ENCODE measurements at places on chromosomes 1 and 21.

- DNase-seq = peak; percentile 53
Observed at GRCh38 chr1:66395202-66396061, 138.5 kb upstream of the SGIP1 start.

DNA sequence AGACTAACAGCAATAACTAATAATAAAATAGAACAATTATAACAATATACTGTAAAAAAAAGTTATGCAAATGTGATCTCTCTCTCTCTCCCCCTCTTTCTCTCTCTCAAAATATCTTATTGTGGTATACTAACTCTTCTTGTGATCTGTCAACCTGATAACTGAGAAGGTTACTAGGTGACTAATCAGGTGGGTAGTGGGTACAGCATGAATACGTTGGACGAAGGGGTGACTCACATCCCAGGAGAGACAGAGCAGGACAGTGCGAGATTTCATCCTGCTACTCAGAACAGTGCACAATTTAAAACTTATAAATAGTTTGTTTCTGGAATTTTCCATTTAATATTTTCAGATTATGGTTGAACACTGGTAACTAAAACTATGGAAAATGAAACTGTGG is 257.5 kb downstream of the LRRC40 start:
- DNase-seq = peak; percentile 12

DNA sequence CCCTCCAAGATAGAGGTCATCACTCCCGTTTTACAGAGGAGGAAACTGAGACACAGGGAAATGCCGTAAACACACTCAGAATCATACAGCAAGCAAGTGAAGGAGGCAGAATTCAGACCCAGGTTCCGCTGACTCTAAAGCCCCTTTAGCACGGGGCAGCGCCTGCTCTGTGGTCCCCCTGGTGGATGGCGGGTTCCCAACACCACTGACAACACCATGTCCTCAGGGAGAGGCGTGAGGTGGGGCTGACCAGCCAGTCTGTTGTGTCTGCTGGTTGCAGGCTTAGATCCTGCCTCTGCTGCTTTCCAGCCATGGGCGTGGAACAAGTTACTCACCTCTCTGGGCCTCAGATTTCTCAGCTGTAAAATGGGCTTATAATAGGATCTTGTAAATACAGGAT is 617.3 kb downstream of the MATN1 start:
- DNase-seq = peak; percentile 37

DNA sequence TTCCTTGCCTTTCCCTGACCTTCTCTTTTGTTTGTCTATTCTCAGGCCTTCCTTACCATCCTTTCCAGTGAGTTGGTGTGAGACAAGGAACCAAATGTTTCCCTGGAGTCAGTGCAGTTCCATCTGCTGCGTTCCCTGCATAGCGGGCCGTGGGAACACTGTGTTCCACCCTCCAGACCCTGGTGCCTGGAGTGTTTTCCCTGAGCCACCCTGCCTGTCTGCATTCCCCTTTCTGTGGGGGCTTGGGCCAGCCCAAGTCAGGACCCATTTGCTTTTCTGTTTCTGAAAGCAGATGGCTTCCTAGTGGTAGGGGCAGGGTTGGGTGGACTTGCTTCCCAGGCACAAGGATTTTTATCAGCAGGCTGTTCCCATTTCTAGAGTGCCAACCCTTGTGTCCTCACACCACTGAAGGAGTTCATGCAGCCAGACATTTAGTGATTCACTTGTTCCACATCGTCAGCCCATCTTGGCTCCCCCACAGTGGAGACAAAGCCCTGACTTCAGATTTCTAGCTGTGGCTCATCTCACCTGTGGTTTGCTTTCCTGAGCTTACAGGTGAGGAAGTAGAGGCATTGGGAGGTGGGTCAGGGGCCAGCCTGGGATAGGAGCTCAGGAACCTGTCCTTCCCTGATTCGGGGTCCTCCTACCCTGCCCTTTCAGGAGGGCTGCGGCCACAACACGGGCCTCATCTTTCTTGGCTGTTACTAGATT is 14.1 kb upstream of the MYOG start:
- no peak for DNase-seq

DNA sequence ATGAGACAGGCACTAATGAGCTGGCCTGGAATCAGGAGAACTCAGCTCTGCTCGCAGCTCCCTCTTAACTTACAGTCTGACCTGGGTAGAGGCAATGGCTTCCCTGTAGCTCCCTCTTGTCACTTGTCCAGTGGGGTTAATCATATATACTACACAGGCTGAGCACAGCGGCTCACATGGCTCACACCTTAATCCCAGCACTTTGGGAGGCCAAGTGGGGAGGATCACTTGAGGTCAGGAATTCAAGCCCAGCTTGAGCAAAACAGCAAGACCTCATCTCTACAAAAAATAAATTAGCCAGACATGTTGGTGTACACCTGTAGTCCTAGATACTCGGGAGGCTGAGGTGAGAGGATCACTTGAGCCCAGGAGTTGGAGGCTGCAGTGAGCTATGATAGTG is 4.2 kb downstream of the S100A6 start:
- no peak for DNase-seq

DNA sequence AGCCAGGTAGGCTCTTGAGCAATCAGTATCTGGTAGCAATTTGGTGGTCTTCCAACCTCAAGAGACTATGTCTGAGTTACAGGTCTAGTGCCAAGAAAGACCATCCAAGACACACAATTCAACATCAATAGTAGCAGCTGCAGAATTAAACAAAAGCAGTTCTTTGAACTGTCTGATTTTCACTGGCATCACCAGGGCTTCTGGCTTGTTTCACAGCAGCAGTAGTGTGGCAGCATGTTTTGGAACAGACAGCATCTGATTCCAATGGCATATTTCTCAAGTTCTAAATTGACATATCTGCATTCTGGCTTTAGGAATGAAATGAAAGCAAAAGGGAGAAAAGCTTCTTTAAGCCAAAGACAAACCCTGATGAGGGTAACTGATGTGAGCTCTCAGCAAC is 334.7 kb upstream of the PRMT6 start:
- DNase-seq = no peak

DNA sequence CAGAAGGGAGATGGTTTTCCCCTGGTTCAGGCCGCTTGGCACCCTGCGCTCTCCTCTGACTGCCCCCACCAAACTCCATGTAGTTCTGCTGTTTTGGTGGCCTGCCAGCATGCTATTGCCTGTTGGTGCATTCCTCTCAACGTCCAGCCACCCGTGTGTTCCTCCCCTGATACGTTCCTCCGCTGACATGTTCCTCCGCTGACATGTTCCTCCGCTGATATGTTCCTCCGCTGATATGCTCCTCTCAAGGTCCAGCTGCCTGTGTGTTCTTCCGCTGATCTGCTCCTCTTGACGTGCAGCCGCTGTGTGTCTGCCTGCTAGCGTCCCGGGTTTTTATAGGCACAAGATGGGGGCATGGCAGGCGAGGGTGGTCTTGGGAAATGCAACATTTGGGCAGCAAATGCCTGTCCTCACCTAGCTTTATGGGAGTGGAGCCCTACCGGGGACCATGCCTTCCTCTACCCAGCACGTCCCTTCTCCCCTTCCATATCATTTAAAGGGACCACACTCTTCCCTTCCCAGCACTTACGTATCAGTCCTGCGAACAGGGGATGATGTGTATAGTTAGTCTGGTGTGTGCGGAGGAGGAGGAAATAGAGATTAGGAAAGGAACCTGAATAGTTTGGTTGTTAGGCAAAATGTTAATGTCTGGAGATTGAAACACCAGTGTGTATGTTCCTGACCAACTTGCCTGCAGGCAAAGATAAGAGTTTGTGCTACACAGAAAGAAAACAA is 40.6 kb upstream of the PLA2G5 start:
- no peak for DNase-seq

DNA sequence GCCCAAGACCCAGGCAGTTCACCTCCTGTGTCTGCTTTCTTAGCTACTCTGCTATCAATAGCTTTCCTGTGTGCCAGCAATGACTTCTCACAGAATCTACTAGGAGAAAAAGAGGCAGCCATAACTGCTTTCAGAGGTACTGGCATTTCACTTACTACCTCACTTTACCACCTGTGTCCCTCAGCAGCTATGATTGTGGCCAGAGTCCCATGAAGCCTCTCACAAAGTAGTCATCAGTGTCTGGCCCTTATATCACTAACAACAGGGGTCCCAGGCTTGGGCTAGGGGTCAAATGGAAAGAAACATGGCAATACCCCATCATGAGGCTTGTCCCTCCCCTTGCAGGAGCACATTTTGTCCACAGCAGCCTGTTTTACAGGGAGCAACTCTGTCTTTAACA is 62.7 kb upstream of the EPS8L3 start:
- no peak for DNase-seq

GRCh38 chr1:218499011-218499691 is 154.0 kb downstream of the TGFB2 start:
- DNase-seq = peak; percentile 92

GRCh38 chr1:233024199-233024598 is 73.8 kb downstream of the NTPCR start:
- DNase-seq = no peak

- DNase-seq = no peak
Observed at GRCh38 chr21:40926238-40926637, 79.3 kb upstream of the DSCAM start.
